H1 (cell line): ENCODE measurements at places on chromosomes 11 and 22.

DNA sequence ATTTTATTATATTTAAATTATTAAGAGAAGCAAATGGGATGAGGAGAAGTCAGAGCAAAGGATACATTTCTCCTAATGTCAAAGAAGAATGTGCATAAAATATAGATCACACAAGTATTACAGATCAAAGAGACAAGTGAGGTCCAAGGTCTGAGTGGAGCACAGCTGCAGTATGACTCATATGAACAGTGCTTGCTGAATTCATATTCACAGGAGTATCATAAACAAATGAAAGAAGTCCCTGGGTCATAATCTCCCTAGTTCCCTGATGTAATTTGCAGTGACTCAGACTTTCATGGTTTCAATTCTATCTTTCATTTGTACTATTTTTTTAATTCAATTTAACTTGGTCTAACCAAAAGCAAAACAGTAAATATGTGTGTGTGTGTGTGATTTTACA, 499.0 kb upstream of the CCDC179 start:
- DNase-seq: no peak

- DNase-seq: no peak
These were observed 3.4 kb downstream of the CDON start for GRCh38 chr11:126059238-126059781.

- no peak for DNase-seq
These were observed 221.3 kb downstream of the FAM76B start for GRCh38 chr11:95568281-95568680.

- no peak for DNase-seq
These were observed 1.9 kb downstream of the CD151 start for GRCh38 chr11:834371-835316.

DNA sequence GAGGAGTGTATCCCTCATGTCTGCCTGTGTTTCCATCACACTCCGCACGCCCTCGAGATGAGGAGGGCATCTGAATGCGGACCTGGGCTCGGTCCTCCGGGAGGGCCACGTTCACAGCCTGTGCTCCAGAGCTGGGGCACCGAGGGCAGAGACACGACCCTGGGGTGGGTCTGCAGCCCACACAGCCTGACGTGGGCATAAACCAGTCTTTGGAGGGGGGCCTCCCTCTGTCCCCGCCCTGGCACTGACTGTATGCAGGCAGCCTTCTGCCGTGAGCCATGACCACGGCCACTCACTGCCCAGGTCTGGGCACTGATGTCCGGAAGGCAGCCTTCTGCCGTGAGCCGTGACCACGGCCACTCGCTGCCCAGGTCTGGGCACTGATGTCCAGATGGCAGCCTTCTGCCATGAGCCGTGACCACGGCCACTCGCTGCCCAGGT, 1425.1 kb downstream of the BRD1 start:
- no peak for DNase-seq

DNA sequence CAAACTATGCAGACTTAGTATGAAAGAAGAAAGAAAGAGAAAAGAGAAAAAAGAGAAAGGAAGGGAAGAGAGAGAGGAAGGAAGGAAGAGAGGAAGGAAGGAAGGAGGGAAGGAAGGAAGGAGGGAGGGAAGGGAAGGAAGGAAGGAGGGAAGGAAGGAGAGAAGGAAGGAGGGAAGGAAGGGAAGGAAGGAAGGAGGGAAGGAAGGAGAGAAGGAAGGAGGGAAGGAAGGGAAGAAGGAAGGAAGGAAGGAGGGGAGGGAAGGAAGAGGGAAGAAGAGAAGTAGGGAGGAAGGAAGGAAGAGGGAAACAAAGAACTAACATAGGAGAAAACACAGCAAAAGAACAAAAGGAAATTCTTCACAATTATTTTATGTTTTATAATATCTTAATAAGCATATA, 502.1 kb downstream of the SOX6 start:
- no peak for DNase-seq

DNA sequence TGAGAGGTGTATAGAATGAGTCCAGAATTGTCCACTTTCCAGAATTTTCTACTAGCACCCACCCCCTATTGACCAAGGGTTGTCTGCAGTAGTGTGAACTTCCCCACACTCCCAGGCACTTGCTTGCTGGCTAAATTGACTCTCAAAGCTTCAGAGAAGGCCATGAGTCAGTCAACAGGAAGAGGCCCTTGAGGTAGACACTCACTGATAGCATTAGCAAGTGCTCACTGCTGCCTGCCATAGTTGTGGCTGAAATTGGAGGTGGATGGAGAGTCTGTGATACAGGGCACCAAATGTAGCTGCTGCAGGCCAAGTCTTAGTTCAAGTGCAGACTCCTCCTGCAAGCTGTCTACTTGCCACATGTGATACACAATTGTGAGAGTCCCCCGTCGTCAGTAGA, 156.8 kb downstream of the SPON1 start:
- no peak for DNase-seq

- peak; percentile 30 for DNase-seq
These were observed 9.9 kb downstream of the FXYD6 start for GRCh38 chr11:117866526-117866925.

GRCh38 chr11:36248436-36248835, 40.8 kb downstream of the COMMD9 start:
- DNase-seq: no peak

GRCh38 chr11:1487091-1487850, 692 bp upstream of the MOB2 start:
- no peak for DNase-seq

- DNase-seq: no peak
These were observed 731 bp downstream of the GSTP1 start for GRCh38 chr11:67584205-67584880.
